ENCODE measurements at places on chromosomes 4 and X.

GRCh38 chr4:95547715-95548471, 880 bp downstream of the UNC5C start:
- DNase-seq, result no peak

GRCh38 chr4:16310606-16311005, 84.3 kb upstream of the TAPT1 start:
- DNase-seq, result no peak

- no peak for DNase-seq
These were observed 9.2 kb upstream of the EOLA1 start for GRCh38 chrX:149531599-149531998.

- DNase-seq, result no peak
These were observed 18.0 kb downstream of the FAM184B start for GRCh38 chr4:17763416-17763815.

- DNase-seq, result peak; percentile 50
These were observed 17.8 kb upstream of the ZNF827 start for GRCh38 chr4:145956288-145956890.

GRCh38 chr4:137994853-137995252, 247.3 kb downstream of the SLC7A11 start:
- no peak for DNase-seq

DNA sequence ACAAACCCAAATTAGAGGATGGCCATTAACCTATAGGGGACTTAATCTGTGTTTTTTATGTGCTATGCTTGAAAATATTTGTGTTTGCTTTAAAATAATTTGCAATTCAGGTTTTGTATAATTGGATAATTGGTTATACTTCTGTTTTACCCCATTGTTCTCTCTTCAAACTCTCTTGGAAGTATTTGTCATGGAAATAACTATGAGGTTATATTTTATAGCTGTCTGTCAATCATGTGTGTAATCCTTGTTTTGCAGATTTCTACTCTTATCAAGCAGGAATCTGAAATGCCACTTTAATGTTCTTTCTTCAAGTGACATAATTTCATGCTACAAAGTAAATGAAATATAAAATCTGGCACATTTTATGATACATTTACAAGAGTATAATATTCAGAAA, 15.4 kb upstream of the NDUFC1 start:
- DNase-seq, result no peak

- DNase-seq, result peak; percentile 56
These were observed 69.7 kb downstream of the KLHL8 start for GRCh38 chr4:87150498-87151261.

DNA sequence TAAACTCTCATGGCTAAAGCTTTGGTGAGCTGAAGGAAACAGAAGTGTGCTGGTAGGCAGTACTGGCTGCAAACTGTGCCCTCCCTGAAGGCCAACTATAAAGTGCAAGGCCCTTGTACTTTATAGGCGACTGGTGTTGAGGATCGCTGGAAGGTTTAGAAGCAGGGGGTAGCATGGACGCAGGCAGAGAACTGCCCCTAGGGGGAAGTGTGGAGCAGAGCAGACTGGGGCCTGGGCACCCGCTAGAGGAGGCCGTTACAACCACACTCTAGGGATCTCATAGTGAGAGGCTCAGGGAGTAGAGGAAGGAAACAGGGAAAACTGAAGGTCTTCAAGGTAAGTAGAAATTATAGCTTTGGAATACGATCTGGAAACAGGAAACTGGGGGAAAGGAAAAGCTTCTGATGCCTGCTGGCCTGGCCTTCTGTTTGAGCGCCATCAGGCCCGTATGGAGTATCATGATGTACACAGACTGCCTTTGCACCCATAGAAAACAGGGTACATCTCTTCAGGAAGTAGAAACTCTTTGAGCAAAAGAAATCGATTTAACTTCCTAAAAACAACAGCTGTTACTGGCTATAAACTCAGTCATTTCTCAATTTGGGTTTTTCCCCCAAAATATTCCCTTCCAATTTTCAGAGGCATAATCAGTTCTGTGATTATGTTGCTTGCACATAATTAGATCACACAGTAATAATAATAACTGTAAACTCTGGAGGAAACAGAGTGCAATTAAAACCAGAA, 23.9 kb upstream of the TMSB4X start:
- peak; percentile 76 for DNase-seq

GRCh38 chrX:103441878-103442535, 65.7 kb downstream of the BEX3 start:
- no peak for DNase-seq

DNA sequence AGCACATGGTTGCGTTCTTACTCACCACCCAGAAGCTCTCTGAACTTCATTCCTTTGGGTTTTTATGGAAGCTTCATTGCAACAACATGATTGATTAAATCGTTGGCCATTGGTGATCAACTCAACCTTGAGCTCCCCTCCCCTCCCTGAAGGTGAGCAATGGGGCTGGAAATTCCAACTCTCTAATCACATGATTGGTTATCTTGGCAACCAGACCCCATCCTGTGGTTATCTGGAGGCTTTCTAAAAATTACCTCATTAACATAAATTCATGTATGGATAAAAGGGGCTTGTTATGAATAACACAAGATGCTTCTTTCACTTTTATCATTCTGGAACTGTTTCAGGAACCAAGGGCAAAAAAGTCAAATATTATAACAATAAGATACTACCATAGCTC, 34.6 kb upstream of the NMU start:
- DNase-seq, result no peak

- no peak for DNase-seq
These were observed 248.7 kb downstream of the DHX15 start for GRCh38 chr4:24335616-24336015.

DNA sequence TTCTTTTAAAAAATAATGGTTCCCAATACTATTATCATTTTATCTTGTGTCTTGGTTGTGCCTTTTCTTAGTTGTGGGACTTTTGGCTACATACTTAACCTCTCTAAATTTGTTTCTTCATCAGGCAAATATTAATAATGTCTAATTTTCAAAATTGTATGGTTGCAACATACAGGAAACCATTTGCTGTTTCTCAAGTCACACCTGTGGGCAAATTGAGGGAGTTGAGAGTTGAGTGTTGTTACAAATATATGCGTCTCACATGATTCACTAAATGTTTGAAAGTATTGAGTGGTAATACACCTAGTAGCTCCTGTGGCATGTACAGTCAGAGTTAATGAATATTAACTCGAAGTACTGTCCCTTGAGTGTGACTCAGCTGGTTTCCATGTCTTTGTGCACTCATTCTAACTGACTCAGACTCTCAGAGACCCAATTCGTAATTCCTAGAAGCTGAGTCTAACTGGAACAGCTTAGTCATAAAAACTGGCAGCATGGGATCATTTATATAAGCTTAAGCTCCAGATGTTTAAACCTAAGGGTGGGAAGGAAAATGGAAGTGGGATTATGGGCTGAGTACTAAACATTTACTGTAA, 802.4 kb downstream of the TRIML1 start:
- DNase-seq, result no peak

GRCh38 chr4:1362046-1362445, 15.0 kb downstream of the UVSSA start:
- no peak for DNase-seq

- no peak for DNase-seq
These were observed 30.3 kb downstream of the LRPAP1 start for GRCh38 chr4:3501825-3502425.

- DNase-seq, result no peak
These were observed 10.9 kb upstream of the CLTRN start for GRCh38 chrX:15675490-15675921.

DNA sequence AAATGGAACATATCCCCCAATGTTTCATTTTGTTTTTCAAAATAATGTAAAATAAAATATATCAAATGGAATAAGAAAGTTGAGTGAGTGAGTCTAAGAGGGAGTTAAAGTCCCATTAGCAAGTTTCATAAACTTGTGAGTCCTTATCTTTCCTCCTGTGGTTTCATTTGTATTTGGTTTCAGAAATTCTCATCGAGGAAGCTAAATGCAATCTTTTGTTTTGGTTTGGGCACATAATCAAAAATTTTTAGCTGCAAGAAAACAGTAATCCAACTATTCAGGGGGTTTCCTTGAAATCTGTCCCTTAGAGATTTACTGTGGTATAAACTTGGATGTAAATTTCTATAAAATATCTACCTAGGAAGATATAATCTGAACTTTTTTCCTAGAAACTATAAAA, 124.2 kb downstream of the CAMK2D start:
- no peak for DNase-seq

DNA sequence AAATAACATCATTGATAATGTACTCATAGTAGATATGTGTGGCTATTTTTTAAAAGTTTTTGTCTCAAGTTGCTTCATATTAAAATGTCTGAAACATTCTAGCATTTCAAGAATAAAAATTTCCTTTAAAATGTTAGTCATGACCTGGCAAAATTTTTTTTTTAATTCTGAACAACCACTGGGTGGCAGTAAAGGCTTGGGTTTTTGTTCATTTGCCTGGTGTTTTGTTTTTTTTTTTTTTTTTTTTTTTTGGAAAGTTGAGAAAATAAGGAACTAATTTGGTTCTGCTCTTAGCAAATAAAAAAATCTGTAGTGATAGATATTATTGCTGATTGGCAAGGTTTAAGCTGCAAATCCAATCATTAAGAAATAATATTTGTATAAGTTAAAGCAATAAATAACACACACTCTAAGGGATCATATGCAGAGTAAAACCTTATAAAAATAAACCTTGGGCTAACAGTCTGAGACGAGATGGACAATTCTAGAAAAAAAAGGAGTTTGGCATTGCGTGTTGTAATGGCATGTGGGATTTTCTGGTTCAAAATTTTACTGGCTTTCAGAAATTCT, 81.4 kb downstream of the CEP44 start:
- peak; percentile 0 for DNase-seq

DNA sequence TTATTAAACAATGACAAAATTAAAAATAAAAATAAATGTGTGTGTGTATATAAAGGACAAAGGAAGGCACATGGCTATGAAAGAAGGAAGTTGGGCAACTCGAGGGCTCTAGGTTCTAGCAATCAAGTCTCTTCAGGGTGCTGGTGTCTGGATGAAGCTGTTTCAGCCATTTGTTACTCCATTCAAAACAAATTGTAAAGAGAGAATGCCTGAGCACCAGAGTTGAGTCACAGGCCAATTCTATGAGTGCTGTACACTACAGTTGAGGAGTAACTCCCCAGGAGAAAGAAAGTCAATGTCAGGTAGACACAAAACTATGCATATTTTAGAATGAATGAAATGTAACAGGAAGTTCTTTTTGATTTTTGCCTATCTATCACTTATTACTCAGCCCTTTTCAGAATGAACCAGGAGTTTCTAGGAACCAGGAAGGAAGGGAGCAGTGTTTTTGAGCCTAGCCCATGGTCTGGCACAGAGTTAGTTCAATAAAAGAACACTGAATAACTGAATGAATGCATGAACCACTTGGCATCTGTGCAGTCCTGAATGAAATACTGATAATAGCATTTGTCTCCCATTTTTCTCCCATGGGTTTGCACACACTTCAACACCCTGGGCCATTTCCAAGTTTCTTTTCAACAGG, 151.7 kb upstream of the CPEB2 start:
- DNase-seq, result no peak

- DNase-seq, result no peak
These were observed 102.3 kb downstream of the ADRA2C start for GRCh38 chr4:3868211-3869173.
